ENCODE measurements at places on chromosomes 12 and 14.
A peak's percentile ranks its signal among the peaks of the same experiment; 100 is the strongest.

DNA sequence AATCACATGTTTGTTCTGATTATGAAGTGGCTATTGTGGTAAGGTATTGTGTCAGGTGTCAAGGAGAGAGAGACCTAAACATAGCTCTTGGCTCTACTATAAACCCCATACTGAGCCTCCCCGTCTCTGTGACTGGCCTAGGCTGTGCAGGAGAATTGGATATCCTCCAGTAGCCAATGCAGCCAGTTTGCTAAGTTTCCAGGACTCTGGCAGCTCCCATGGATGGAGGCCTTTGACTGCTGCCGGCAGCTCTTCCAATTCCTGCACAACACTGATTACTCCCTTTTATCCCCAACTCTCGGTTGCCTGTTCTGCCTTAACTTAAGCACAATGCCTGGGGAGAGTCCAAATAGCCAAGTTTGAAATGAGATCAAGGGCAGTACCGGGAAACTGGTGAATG is 59.3 kb downstream of the ABCC9 start:
- DNase-seq, result no peak

GRCh38 chr12:28258998-28259397 is 68.7 kb downstream of the CCDC91 start:
- DNase-seq, result no peak

- DNase-seq, result no peak
These were observed 16.6 kb upstream of the ACTN1 start for GRCh38 chr14:68995731-68996130.

GRCh38 chr12:95674631-95675030 is 115.9 kb downstream of the NTN4 start:
- peak; percentile 94 for DNase-seq

GRCh38 chr14:63672417-63673180 is 30.9 kb upstream of the WDR89 start:
- DNase-seq, result peak; percentile 13

DNA sequence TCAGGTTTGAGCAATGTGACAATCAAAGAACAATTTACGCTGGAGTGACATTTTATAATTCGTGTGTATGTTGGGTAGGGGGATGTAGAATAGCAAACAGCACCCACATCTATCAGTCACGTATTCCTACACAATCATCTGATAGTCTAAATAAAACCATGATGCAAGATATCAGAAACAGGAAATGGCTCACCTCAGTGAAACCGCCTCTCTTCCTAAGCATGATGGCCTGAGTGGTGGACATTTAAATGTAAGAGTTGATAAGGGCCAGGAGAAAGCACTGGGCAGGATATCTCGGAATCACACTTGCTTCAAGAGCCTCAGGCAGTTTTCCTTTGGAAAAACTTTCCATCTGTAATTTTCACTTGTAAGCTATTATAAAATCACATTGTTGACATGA is 128.2 kb downstream of the GRIP1 start:
- no peak for DNase-seq
